ENCODE measurements at places on chromosomes 12 and 14. TPM values are rescaled to one million over a fixed set of nuclear protein-coding genes. Genes with fewer than 3 reads are reported as not detected.

Gene MMP14
- 32.9 TPM for total RNA-seq

Gene HPD
- 0.51 TPM for total RNA-seq

Gene LBHD2
- total RNA-seq, result not detected

Gene PMCH
- total RNA-seq, result not detected

Gene RHEBL1
- 4.7 TPM for total RNA-seq

DNA sequence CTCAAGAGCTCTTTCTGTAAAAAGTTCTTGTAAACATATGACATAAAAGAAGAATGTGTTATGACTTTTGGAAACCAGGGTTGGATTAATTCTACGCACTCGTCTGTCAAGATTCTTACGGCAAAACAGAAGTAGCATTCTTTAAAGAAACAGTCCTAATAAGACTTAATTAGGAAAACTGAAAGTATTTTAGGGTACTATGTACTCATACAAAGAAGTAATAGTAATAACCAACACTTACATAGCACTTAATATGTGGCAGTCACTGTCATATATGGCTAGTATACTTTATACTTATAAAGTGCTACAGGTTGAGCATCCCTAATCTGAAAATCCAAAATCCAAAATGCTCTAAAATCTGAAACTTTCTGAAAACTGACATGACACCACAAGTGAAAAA, 72.9 kb upstream of the ST8SIA1 start:
- DNase-seq, result no peak

Gene SLC7A8
- 0.90 TPM for total RNA-seq

DNA sequence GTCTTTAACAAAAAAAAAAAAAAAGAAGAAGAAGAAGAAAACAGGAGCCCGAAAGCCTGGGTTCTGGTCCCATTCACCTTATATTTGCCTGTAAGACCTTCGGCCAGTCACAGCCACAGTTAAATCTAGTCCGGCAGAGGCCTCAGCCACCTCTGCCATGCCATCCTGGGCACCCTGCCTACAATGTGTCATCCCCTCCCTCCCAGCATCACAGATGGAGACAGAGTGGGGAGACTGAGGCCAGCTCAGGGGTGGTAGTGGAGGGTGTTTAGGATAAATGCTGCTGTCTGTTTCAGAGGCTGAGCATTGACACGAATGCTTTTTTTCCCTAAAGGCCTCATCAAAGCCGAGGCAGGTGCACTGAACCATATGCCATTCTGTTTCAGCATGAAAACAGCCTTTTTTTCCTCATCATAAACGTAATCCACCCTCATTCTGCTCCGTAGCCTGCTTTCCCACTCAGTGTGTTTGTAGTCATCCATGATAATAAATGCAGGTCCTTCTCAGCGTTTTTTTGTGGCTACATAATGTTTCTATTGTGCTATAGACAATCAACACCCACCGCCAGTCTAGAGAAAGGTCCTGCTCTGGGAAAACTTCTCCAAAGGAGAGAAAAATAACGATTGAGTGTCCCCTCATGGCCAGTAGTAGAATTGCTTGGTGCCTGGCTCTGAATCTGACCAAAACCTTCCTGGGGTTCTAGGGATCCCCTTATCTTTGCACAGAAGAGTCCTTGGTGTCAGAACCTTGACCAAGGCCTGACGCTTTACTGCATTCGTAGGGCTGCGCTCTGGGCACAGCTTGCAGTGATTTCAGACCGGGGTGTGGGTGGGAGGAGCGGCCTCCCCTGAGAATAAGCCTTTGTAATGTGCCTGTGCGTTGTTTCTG, 41.1 kb upstream of the TSPAN9 start:
- no peak for DNase-seq

GRCh38 chr12:71602761-71603577, 60.7 kb downstream of the ZFC3H1 start:
- DNase-seq, result no peak

GRCh38 chr14:42673963-42674362, 1067.3 kb downstream of the LRFN5 start:
- no peak for DNase-seq

DNA sequence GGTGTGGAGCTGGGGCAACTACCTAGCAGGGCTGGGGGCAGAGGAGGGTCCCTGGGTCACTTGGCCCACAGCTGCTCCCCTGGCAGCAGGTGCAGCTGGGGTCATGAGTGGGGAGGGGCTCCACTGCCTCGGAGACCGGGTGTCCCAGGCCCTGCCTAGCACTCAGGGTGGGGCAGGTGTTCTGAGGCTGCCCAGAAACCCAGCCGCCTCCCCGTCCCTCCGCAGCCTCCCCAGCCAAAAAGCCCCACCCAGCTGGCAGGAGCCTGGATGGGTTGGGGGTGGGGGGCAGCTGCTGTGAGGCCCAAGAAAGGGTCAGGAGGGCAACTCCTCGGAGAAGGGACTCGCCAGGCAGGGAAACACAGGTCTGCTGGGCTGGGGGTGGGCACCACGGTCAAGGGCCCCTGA, 11.2 kb downstream of the AHNAK2 start:
- DNase-seq, result no peak

Gene GALNT9
- 0.33 TPM for total RNA-seq

- DNase-seq, result no peak
Observed at GRCh38 chr12:3228552-3228951, 151.4 kb downstream of the TSPAN9 start.

Gene ERG28
- 23.1 TPM for total RNA-seq

GRCh38 chr12:95257541-95257940, 39.9 kb downstream of the VEZT start:
- no peak for DNase-seq

- no peak for DNase-seq
Observed at GRCh38 chr12:563250-563781, 99.9 kb downstream of the NINJ2 start.

DNA sequence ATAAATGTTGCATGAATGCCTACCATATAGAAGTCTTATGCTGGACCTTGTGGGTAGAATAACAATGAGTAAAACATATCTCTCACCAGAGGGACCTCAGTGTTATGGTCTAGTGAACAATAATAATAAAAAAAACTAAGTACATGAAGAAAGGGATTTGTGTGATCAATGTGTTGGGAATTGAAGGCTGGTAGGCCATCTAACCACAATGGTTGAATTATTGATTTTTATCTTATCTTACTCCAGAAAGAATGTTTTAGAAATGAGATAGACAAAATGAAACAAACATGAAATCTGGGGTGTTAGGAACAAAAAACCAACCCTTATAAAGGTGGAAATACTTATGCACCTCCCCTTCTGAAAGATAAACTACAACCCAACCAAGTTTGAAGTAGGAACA, 243.9 kb upstream of the LRIG3 start:
- DNase-seq, result no peak

- DNase-seq, result no peak
Observed at GRCh38 chr12:130437555-130438242, 100.0 kb downstream of the PIWIL1 start.

Gene GPRC5D
- not detected for total RNA-seq

GRCh38 chr14:100790502-100791347, 35.2 kb upstream of the MEG3 start:
- no peak for DNase-seq

DNA sequence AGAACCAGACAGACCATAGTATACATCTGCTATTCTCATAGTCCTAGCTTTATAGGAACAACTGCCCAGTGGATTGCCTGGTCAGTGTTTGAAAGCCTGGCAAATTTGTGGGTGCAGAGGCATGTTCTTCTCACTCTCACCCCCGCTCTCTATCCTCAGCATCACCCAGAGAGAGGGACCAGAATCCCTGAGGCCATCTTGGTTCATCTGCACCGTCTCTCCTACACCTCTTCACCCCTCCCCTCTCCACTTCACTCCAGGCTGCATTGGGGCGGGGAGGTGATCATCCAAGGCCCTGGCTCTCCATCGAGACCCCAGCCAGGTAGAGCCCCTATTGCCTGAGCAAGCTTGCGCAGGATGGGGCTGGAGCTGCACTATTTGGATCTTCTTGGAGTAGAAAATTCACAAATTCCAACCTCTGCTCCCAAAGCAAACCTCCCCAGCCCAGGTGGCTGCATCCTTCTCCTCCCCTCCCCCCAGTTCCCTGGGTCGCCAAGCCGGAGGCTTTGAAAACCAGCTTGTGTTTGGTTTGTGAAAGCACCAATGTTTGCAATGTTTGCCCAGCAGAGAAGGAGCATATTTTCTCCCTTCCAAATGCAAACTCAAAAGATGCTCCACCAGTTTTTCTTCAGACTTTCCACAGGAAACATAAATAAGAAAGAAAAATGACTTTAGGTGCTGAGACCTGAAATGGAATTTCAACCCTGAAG, 18.6 kb upstream of the COL2A1 start:
- no peak for DNase-seq

Gene BAZ2A
- total RNA-seq, result 131 TPM

DNA sequence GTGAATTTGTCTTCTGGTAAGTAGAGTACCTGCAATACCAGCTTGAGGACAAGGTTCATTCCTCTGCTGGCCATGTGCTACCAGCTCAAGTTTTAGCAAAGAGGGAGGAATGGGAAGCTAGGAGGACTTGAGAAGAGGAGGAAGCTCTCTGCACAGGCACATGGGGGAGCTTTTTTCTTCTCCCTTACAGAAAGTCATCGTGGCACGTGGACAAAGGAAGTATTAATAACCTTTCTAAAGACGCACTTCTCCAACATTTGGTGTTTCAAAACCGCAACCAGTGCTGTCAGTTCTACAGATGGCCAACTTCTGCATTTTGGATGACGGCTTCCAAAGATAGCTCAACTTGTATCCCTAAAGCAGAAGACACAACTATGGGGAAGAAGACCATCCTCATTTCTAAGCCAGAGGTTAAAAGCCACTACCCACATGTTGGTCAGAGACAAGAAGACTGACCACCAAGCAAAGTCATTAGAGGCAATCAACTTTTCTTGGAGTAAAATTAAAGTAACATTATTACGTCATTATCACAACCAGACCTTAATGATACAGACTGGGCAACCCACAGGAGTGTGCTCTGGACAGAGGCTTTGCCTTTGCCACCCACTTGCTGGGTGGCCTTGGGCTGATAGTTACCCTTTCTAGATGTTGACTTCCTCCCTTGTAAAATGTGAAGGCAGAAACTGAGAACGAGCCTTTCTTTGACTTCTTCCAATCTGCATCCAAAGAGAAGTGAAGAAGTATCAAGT, 12.3 kb upstream of the TMED10 start:
- no peak for DNase-seq

Gene ART4
- not detected for total RNA-seq

Gene DHH
- 1.9 TPM for total RNA-seq

GRCh38 chr12:51373187-51373586, 18.0 kb downstream of the GALNT6 start:
- no peak for DNase-seq
